Foreskin keratinocyte (primary cell): ENCODE measurements at places on chromosomes 13 and 19.

- no peak for DNase-seq
Measured at GRCh38 chr13:44837250-44837649, 152.0 kb downstream of the NUFIP1 start.

DNA sequence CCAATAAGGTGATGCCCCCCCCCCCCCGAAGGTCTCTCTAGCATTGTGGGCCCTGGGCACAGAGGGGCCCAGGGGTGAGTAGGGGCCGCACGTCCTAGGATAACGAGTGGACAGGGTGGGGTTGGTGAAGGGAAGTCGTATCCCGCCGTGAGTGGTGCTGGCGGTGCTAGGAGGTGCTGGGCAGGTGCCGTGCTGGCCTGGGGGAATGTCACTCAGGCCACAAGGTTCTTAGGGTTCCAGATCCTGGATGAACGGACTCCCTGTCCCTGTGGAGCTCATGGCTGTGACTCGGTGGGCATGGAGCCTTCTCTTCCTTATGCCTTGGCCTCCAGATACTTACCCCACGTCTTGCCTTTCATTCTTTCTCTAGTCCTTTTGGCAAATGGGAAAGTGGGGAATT is 157.4 kb upstream of the SOX1 start:
- DNase-seq, result no peak

GRCh38 chr13:21360463-21360862 is 98.6 kb downstream of the ZDHHC20 start:
- DNase-seq, result no peak

DNA sequence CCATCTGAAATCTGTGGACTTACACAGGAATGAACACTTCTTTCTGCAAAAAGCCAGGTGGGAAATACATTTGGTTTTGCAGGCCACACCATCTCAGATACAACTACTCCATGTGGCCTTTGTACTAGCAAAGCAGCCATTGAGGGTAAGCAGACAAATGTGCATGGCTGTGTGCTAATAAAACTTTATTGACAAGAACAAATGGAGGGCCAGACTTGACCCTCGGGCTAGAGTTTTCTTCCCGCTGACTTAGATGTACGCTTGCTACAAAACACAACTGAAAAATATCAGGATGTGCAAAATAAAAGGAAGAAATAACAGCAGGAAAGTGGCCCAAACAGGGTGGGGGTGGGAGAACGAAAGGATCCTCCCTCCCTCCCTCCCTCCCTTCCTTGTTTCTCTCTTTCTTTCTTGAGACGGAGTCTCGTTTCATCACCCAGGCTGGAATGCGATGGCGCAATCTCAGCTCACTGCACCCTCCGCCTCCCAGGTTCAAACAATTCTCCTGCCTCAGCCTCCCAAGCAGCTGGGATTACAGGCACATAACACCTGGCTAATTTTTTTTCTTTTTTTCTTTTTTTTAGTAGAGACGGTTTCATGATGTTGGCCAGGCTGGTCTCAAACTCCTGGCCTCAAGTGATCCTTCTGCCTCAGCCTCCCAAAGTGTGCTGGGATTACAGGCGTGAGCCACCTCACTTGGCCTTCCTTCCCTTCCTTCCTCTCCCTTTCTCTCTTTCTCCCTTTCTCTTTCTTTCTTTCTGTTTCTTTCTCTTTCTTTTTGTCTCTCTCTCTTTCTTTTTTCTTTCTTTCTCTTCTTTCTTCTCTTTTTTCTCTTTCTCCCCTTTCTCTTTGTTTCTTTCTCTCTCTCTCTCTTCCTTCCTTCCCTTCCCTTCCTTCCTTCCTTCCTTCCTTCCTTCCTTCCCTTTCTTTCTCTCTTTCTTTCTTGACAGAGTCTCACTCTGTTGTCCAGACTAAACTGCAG is 29.3 kb downstream of the CCL25 start:
- no peak for DNase-seq

GRCh38 chr13:30499338-30499737 is 33.6 kb upstream of the HMGB1 start:
- no peak for DNase-seq

GRCh38 chr13:51331354-51331861 is 8.1 kb upstream of the SERPINE3 start:
- DNase-seq, result no peak

- no peak for DNase-seq
Measured at GRCh38 chr13:37934339-37935191, 65.0 kb upstream of the TRPC4 start.

DNA sequence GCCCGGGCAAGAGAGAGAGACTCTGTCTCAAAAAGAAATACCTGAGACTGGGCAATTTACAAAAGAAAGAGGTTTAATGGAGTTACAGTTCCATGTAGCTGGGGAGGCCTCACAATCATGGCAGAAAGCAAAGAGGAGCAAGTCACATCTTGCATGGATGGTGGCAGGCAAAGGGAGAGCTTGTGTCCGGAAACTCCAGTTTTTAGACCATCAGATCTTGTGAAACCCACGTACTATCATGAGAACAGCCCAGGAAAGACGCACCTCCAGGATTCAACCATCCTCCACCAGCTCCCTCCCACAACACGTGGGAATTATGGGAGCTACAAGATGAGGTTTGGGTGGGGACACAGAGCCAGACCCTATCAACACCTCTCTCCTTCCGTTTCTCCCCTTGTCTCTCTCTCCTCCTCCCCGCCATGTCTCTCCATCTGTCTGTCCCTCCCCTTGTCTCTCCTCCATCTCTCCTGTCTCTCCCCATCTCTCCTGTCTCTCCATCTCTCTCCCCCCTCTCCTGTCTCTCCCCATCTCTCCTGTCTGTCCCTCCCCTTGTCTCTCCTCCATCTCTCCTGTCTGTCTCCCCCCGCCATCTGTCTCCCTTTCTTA is 10.0 kb downstream of the POLR2E start:
- no peak for DNase-seq

DNA sequence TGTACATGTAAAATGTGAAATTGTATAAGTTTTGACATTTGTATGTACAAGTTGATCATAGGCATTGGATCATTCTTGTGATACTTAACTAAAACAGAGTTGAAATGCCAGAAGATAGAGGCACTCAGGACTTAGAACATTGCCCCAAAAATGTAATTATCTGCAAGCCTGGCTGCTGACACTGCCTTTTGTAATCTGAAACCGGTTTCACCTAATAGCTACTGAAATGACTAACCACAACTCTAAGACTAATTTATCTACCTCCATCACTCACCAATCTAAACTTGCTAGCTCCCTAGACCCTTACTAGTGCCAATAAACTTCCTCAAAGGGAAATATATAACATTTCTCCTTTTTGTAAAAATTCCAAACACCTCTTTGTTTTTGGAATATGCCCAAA is 2596.2 kb downstream of the PCDH9 start:
- DNase-seq, result peak; percentile 10

- DNase-seq, result peak; percentile 79
Measured at GRCh38 chr13:23427342-23427843, 6.1 kb downstream of the SACS start.

DNA sequence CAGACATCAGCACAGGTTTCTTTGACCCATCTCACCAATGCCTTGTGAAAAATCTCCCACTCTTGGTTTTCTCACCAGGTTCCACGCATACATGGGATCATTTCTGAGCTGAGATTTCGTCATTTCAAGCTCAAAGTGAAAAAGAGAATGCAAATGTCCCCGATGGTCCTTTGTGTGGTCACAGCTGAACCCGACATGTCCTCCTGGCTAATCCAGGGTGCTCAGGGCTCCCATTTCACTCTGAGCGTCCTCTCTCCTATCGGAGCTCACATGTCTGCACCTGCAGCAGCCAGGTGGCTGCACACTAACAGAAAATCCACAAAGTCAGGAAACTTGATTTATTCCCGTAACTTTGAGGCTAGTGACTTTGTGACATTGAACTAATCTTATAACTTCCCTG is 9.3 kb upstream of the CEACAM3 start:
- DNase-seq, result no peak

GRCh38 chr13:27293076-27293691 is 22.6 kb downstream of the RASL11A start:
- no peak for DNase-seq

- no peak for DNase-seq
Measured at GRCh38 chr19:51742789-51743188, 8.9 kb downstream of the FPR1 start.

GRCh38 chr13:67299072-67299635 is 69.0 kb upstream of the PCDH9 start:
- peak; percentile 74 for DNase-seq

DNA sequence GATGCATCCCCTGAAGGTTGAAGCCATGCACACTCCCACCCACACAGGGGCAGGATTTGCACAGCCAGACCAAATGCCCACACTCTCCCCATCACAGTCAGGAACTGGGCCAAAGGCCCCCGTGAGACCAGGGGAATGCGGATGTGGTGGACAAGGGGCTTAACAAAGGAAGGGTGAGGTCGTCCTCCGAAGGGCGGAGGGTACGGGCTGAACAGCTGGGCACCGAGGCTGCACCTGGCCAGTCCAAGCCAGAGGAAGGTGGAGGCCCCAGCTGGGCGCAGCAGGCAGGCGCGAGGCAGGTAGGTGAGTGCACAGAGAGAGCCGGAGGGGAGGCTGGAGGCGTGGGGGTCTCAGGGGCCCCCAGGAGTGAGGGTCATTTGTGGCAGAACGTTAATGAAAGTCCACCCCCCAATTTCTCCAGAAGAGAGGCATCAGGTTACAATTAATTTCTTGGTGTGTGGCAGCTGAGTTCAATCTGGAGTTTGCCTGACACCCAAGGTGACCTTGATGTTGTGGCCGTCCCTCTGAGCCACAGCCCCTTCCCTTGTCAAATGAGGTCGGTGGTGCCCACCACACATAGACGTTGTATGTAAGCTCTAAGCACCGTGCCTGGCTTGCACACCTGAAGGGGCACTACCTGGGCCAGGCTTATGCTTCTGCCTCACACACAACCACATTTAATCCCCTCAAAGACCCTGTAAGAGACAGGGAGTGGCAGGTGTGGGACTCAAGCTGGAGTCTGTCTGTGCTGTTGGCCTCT is 2.9 kb downstream of the KLK15 start:
- DNase-seq, result no peak

DNA sequence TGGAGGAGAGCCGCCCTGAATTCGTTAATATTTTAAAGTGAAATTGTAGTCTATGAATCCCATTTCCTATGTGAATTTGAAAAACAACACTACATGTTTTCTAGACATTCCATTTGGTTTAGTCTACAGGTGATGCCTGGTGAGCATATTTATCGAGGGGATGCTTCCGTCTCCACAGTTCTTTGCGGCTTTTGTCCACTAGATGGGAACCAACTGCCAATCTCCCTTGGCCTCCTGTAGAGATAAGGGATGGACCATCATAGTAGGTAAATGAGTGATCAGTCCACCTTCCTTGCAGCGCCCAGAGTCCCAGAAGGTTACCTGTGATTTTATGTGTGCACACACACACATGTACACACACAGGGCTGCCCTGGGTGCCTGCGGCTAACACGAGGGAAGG is 289.8 kb upstream of the SOX21 start:
- DNase-seq, result no peak

GRCh38 chr19:7942981-7943443 is 454 bp downstream of the TIMM44 start:
- DNase-seq, result no peak

GRCh38 chr13:52615812-52616211 is 26.4 kb upstream of the HNRNPA1L2 start:
- no peak for DNase-seq

- DNase-seq, result no peak
Measured at GRCh38 chr13:32080328-32080744, 48.8 kb downstream of the FRY start.

DNA sequence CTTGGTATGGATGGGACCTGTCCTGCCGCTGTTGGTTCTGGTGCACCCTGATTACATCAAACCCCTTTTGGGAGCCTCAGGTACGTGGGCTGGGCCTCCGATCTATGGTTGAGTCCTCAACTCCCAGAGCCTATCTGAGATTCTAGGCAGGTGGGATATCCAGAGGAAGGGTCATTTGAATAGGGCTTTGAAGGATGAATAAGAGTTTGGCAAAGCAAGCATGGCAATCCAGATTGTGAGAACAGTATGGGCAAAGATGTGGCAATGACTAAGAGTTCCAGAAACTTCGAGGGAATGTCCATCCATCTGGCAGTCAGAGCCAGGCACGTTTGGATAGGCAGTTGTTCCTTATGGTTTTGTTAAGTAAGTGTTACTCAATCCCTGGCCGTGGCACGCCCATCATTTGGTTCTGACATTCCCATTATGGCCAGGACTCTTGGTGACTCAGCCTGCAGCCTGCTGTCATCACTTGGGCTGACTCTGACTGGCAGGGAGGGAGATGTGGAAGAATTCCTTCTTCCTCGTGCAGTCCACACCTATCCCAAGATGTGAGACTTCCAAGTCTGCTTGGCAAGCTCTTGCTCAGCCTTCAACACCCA is 21.5 kb downstream of the CYP4F22 start:
- DNase-seq, result peak; percentile 35

GRCh38 chr19:45059258-45059965 is 16.9 kb downstream of the ZNF296 start:
- DNase-seq, result peak; percentile 58

- DNase-seq, result no peak
Measured at GRCh38 chr19:4015705-4016402, 8.3 kb downstream of the PIAS4 start.

DNA sequence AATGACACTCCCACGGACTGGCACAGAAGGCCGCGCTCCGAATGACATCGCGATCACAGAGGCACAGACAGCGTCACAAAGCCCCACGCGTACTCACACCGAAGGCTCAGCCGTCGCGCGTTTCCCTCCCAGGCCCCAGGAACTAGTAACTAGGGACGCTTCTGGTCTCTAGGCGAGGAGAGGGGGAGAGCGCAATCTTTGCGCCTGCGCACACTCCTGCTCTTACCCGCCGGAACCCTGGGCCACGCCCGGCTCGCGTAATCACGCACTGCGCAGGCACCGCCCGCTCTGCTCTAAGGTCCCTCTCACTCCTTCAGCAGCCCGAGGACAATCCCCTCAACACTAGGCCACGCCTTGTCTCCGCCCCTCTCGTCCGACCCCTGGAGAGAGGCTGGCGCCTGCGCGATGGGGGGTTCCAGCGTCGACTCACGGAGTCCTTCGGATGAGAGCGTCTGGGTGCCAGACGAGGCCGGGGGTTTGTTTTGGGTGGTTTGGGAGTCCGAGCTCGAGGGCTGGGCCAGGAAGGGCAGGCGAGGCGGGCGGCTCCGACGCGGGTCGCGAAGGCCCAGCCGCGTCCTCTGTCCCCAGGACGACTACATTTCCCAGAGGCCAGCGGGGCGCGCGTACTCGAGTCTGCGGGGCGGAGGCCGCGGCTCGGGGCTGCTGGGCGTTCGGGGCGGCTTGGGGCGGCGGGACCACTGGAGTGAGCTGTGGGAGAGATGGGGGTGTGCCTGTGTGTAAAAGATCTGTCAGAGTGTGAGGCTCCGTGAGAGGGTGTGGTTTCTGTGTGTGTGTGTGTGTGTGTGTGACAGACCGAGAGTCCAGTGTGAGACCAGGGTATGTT is at the start of gene ZNF471:
Gene ZNF471 (plus strand): TSS at position 410 of the 844 bp plus-strand sequence. CDS start 3,717 bp downstream, outside the sequence.
- peak; percentile 89 for DNase-seq

- no peak for DNase-seq
Measured at GRCh38 chr13:111661776-111662175, 341.3 kb downstream of the TEX29 start.

GRCh38 chr19:41299046-41299754 is 10.8 kb upstream of the CCDC97 start:
- no peak for DNase-seq

- no peak for DNase-seq
Measured at GRCh38 chr19:17504030-17504429, 7.4 kb upstream of the PGLS start.

GRCh38 chr13:100721885-100722512 is 47.4 kb upstream of the TMTC4 start:
- DNase-seq, result peak; percentile 23

- DNase-seq, result no peak
Measured at GRCh38 chr19:10784257-10784656, 51.8 kb downstream of the TMED1 start.
